ENCODE measurements at places on chromosomes 6 and 20.

DNA sequence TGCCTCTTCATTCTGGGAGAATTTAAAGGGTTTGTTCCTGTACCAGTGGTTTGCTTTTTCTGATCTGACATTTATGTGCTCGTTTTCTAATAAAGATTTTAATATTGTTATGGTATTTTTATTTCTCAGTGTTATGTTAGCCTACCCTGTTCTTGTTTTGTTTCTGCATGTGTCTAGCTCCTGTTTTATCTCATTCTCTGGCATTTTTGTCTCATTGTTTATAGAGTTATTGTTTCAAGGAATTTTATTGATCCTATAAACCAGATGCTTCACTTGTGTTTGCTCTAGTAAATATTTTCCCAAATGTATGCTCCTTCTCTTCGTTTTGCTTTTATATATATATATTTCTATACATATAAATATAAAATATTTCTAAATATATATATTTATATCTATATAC lies 152.8 kb downstream of the PLCB1 start:
- no peak for DNase-seq

- no peak for DNase-seq
Measured at GRCh38 chr6:136323431-136324112, 33.9 kb upstream of the BCLAF1 start.

DNA sequence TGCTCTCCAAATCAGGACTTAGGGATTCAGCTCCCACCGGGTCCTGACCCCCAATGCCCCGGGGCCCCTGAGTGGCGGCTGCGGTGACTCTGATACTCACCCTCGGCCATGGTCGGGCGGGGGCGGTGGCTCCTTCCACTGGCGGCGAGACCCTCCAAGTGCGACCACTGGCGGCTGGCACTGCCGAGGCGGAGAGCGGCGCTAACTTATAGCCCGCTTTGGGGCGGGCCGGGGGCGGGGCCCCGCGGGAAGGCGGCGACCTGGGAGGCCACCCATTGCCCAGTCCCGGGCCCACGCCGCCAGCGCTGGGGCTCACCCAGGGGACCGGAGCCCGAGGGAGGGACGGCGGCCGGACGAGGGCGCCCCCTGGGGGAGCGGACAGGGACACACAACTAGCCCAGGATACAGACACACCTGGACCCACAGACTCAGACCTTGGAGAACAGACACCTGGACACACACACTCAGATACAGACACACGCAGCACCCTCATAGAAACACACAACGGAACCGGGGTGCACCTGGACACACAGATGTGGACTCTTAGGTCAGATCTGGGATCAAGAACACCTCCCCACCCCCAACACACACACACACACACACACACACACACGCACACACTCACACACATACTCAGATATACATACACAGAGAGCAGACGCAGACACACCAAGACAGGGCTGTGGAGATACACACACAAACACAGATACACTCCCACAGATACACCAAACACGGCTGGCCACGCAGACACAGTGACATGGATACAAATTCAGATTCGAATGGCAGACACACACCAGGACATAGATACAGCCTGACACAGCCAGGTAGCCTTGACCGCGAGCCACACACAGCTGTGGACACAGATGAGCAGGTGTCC lies at the start of gene TGM2:
Gene TGM2 (minus strand): TSS at position 182 of the 877 bp plus-strand sequence. CDS start 72 bp downstream, at position 110.
- peak; percentile 35 for DNase-seq

GRCh38 chr6:168826726-168827585 lies 386.0 kb downstream of the SMOC2 start:
- no peak for DNase-seq

DNA sequence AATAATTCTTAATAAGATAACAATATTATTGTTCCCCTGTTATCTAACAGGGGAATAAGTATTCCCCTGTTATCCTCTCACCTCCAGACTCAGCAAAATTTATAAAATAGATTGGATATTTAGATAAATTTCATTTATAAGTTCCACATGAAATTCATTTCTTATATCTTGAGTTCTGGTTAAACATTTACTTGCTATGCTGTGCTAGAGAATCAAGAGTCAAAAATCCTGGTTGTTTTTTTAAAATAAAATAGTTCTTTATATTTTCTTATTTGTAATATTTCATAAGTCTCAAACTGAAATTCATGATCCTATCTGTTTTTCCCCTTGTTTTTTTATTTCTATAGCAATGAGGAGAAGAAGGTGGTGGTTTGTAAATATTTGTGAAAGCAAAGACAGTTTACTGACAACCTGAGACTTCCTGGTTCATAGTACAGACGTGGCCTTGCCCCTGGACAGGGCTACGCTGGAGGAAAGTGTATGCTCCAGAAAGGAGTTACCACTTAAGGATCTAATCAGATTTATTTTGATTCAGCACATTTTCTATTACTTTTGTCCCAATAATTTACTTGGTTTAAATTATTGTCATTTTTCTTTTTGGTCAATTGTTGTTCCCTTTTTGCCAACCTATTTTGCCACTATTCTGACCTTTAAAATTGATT lies 37.8 kb upstream of the MARCKS start:
- DNase-seq = no peak

GRCh38 chr20:38445381-38445796 lies 10.3 kb upstream of the SNHG17 start:
- no peak for DNase-seq

DNA sequence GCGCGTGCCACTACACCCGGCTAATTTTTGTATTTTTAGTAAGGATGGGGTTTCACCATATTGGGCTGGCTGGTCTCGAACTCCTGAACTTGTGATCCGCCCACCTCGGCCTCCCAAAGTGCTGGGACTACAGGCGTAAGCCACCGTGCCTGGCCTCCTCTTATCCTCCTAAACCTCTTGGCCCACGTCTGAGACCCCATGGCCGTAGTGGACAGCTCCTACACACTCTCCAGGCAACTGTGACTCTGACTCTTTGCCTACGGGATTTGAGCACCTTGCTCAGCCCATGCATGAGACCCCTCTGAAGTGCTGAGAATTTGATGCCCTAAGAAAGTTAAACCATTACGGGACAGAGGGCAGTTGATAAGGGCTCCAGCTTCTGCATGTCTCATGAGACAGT lies 25.0 kb downstream of the PERP start:
- DNase-seq = no peak

DNA sequence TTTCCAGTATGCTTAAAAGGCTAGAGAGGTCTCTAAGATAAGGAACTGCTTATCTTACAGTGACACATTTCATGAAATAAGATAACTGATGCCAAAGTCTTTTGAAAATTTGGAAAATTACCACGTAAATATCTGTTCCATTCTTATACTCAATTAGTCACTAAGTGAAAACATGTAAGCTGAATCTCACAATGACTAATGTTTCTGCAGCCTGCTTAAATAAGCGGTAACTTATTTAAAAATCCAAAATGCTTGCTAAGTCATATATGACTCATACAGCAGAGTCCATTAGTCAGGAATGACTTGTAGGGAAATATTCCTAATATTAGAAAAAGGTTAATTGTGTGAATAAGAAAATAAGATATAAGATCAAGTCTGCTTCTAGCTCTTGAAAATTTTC lies 27.8 kb upstream of the LGSN start:
- DNase-seq = no peak

- no peak for DNase-seq
Measured at GRCh38 chr6:158596861-158597260, 37.0 kb downstream of the TMEM181 start.

DNA sequence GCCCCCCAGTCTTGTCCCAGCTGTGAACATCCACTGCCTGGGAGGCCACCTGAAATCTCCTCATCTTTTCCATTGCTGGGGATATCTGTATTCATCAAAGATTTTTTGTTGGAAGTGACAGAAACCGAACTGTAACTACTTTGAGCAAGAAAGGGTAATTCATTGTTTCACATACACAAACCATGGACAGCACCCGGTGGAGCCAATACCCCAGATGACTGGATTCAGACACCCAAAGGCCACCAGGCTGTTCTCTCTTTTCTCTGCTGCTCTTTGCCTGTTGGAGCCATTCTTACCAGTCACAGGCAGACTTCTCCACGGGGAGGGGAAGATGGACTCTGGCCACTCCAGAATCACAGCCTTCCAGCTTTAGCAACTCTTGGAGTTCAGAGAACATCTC lies 11.7 kb upstream of the RALY start:
- DNase-seq = no peak

DNA sequence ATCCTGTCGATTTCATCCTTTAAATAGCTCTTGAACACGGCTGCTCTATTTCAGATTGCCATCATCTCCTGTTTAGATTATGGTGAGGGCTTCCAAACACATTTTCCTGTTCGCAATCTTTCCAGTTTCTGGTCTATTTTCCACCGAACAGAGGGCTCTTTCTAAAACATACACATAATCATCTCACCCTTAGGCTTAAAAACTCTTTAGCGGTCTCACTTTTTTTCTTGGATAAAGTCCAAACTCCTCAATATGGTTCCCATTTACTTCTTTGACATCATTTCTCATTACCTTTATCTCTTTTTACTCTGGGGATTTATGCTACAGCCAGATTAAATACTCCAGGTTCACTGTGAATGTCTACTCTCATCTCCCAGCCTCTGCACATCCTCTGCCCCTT lies 103.4 kb upstream of the STMND1 start:
- DNase-seq = no peak

GRCh38 chr6:6851059-6851948 lies 256.5 kb upstream of the RREB1 start:
- DNase-seq = no peak

DNA sequence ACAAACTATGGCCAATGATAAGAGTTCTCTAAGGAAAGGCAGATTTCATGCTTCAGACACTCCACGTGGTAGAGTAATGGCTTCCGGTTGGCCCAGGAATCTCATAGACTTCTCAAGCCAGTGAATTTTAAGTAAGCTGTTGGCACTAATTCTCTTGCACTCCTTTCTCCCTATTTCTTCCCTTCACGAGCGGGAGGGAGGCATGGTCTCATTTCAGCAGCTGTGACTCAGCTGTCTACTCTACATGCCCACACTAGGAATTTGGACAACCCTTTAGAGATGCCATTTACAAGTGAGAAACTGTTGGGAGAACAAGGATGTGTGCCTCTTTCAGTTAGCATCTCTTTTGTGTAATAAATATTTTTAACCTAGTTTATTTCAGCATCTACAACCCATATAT lies 107.7 kb downstream of the PTPRK start:
- DNase-seq = no peak

- DNase-seq = no peak
Measured at GRCh38 chr20:18004384-18005031, 35.7 kb downstream of the MGME1 start.

DNA sequence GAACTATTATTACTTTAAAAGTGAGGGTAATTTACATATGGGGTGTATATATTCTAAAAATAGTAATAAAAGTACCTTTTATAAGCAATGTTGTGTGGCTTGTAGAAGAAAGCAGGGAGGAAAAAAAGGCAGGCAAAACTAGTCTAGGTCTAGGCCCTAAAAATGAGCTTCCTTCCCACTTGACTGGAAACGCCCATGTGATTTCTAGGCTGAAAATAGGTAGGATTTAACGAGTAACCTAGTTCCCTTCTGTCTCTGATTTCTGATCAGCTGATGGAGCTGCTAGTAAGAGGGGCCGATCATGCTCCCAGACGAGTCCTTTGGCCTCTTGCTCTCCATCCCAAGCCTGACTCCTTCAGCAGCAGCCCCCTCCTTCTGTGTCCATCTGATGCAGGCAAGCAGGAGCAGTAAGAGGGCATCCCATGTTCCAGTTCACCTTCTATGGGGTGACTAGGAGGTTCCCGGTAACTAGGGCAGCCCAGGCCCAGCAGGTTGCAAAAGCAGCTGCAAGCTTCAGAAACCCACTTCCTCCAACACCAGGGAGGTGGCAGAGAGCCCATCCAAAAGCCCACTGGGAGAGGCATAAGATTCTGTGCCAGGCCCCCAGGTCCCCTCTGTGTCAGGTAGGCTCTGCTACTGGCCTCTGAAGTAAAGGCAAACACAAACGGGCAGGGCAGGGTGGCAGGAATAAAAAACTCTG lies 24.4 kb downstream of the TBC1D20 start:
- peak; percentile 19 for DNase-seq

- no peak for DNase-seq
Measured at GRCh38 chr6:150420926-150421325, 52.1 kb downstream of the IYD start.

- DNase-seq = no peak
Measured at GRCh38 chr20:9036593-9036992, 32.3 kb upstream of the PLCB4 start.

- DNase-seq = no peak
Measured at GRCh38 chr6:44105146-44105545, 22.1 kb downstream of the MRPL14 start.

DNA sequence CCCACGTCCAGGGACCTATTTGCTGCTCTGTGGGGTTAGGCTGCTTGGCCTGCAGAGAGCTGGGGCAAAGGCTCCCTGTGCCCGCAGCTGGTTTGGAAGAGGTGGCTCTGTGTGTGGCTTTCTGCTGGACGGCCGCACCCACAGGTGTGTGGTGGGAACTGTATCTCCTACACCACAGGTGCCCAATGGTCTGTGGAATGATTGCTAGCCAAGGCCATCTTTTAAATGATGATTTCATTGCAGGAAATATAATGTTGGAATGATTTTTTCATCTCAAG lies 178.4 kb downstream of the DLL1 start:
- DNase-seq = no peak

- no peak for DNase-seq
Measured at GRCh38 chr6:45832063-45832462, 183.6 kb downstream of the CLIC5 start.

DNA sequence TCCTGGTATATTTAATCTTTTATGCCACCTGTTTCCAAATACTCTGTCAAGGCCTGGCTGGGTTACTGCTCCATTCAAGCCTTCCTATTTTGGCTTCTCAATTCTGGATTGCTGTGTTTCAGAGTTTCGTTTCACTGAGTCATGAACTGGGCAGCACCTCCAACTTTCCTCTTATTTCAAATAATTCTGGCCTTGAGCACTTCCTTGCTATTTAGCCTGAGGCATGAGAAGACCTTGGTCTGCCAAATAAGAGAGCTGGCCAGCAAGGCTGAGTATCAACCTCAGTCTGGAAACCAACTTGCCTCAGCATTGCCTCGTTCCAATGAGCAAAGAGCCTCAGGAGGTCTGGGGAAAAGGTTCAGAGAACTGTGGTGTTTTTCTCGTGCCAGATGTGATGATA lies 66.6 kb downstream of the TNFAIP3 start:
- no peak for DNase-seq

DNA sequence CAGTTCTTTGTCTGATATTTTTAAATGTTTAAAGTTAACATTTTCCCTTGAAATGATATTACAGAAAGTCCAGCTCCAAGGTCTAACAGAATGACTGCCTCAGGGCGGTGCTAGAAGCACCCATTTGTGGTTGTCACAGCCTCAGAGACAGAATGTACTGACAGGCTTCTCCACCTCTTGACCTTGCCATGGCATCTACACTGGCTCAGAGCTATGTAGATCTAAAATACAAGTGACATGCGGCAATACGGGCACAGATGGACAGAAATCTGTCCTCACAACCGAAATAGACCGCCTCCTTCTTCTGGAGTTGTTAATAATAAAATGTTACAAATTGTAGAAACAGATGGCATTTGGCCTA lies 167.2 kb upstream of the THEMIS start:
- DNase-seq = no peak

DNA sequence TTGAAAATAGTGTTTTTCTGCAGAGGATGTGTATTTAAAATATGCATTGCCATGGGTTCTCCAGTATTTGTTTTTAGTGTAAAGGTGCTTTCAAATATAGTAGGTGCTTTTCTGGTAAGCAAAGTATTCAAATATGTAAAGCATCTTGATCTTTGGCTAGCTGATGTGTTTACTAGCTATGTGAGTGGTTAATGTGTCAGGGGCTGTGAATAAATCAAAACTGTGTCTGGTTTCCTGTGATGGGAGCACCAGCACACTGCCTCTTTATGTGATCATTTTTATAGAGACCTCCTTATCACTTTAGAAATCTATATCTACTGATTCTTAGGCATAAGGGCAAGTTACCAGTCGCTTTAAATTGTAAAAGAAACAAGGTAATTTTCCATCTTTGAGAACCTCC lies 388.9 kb upstream of the MAN1A1 start:
- no peak for DNase-seq

Measured in activated CD4-positive, alpha-beta T cell treated with anti-CD3 and anti-CD28 coated beads, Interleukin-2, Interleukin-4, amounts not matched to agents 100 ng/mL and 50 ng/mL, durations not matched to agents 16 hours and 8 hours (primary cell).